ENCODE measurements at places on chromosomes 4 and X. TPM values are rescaled to one million over a fixed set of nuclear protein-coding genes. Genes with fewer than 3 reads are reported as not detected.

DNA sequence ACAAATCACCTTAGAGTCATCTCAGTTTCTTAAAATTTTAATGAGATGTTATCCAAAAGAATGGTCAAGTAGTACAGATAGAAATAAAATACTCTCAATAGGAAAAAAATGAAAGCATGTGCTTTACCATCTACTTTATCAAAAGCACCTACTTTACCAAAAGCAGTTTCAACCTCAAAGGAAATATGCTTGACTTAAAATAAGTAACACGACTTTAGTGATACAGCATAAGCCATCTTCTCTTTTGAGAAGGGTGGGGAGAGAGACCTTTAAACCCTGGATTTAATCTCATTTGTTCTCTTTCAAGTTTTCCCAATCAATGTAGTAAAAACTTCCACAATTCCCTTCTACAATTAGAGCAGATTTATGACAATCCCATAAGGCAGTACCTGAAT lies 26.5 kb downstream of the OTUD4 start:
- no peak for DNase-seq

DNA sequence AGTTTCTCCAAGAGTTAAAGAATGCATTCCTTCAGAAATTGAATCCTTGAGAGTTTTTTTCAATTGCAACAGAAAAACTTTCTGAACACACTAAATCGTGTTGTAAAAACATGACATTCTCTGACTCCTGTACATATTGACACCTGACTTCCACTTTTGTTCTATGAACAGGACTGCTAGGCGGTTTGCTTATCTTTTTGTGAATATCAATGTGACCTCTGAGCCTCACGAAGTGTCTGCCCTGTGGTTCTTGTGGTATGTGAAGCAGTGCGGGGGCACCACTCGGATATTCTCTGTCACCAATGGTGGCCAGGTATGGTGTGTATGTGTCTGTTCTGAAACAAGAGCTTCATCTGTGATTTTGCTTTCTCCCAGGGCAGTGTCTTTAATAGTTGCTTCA lies 71.9 kb downstream of the MAOA start:
- no peak for DNase-seq

- DNase-seq = peak; percentile 64
These were observed 52.8 kb downstream of the NFKB1 start for GRCh38 chr4:102553982-102554381.

GRCh38 chr4:26729027-26729426 lies 131.6 kb upstream of the STIM2 start:
- DNase-seq = no peak

DNA sequence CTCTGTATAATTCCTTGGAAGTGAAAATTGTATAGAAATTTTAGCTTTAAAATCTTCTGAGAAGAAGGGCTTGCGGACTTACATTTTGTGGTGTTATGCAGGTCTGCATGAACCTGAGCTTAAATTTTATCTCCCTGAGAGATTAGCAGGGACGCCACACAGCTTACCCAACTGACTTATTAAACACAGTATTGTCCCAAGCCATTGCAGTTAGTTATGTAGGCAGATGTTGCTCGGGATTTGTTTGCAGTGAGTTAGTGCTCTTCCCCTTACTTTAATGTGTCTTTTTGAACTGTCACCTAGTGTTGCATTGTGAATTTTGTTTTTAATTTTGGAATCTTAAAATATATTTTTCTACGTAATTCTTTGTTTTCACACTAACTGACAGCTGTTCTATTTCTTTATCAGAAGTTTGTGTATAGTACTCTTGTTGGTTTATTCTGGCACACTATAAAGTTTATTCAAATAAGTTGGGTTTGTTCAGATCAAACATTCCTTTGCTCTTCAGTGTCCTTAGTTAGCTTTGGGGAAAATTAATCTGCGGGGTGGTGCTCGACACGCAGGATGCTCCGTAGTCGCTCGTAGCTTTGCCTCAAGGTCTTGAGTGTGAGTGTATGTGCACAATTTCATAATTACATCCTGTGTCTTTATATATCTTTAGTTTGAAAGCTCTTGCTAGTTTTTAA lies 145.4 kb downstream of the STIM2 start:
- DNase-seq = peak; percentile 46

The UGT2B7 gene
- not detected for total RNA-seq

DNA sequence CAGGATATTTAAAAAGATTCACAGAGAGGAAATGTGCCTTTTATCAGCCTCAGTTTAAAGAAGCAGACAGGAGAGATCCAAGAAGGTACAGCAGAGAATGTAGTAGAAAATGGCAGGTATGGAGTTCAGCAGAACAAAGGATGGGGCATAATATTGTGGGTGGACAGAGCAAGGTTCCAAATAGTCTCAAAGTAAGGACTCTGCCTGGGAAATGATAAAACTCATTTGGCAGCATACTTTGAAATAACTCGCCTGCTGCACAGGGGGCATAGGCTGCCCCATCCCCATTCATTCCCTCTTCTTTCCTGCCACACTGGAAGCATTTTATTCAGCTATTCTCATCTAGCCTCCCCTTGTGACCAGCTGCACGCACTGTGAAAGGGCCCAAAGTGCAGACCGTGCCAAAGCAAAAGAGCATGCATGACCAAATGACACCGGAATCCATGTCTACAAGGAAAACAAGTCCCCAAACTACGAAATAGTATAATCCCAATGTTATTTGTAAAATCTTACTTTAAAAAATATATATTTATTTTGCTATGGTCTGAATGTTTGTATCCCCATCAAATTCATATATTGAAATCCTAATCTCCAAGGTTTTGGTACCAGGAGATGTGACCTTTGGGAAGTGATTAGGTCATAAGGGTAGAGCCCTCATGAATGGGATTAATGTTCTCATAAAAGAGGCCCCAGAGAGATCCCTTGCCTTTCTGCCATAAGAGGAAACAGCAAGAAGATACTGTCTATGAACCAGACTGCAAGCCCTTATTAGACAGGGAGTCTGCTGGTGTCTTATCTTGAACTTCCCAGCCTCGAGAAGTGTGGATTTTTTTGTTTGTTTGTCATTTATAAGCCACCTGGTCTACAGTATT lies 77.4 kb upstream of the PRSS48 start:
- peak; percentile 60 for DNase-seq

The CENPE gene
- 7.7 TPM for total RNA-seq

DNA sequence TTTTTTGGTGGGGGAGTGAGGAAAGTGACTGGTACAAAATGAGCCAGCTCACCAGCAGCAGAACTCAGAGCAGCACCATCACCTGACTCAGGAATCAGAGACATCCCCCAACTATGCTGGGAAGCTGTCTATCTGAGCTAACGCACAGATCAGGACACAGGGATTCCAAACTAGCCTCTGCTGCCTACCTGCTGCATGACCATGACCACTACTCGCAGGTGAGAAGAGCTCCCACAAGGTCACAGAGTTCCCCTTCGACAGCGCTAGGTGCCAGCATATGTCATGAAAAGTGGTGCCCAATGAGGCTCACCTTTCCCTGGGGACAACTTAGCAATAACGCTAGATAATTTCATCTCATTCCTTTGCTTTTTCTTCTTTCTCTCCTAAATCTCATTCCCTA lies 662.6 kb upstream of the CPEB2 start:
- no peak for DNase-seq

DNA sequence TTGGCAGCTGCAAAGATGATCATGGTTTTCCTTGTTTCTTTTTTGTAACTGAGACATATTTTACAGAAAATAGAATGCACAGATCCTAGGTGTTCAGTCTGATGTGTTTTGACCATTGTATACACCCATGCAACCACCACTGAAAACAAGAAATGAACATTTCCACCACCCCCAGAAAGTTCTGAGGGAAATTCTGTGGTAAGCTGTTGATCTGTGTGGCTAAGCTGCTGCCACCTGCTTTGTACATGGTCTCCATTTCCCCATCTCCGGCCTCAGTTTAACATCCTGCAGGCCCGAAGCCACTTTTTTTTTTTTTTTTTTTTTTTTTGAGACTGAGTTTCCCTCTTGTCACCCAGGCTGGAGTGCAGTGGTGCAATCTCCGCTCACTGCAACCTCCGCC lies 65.3 kb downstream of the NYX start:
- DNase-seq = no peak

The PPP3CA gene
- total RNA-seq = 57.0 TPM

The KLB gene
- total RNA-seq = not detected

- no peak for DNase-seq
These were observed 5.5 kb upstream of the ANTXR2 start for GRCh38 chr4:80078346-80079092.

DNA sequence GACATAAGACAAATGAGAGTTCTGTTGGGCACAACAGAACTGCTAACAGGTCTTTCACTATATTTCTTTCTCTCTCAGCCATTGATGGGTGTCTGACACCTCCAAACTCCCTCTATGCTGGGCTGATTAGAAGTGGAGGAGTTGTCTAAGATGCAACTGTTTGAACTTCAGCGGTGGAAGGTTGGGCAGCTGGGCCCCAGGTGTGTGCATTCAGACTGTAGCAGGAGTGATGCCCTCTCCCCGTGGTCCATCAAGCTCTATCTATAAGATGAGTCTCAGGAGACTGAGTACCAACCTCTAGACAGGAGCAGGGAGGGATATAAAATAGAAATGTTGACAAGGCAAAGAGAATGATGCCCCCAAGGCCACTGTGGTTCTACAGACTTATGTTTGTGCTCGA lies 28.2 kb upstream of the CHRNA9 start:
- DNase-seq = no peak

The FAM53A gene
- 15.3 TPM for total RNA-seq

The PDLIM3 gene
- total RNA-seq = 0.25 TPM

DNA sequence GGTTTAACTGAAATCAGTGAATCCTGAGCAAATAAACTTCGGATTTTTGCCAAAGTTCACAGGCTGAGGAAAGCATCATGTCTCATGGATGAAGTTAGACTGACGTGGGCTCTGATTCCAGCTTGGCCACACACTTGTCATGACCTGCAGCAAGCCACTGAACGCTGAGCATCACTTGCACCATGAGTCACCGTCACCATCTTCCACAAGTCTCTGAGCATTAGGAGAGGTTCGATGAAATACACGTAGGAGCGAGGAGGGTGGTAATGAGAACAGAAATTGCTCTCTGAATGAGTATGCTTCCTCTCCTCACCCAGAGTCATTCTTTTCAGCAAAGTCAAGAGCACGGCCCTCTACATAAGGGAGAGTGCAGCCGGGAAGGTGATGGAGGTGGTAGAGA lies 3.8 kb upstream of the TRIML2 start:
- DNase-seq = no peak

DNA sequence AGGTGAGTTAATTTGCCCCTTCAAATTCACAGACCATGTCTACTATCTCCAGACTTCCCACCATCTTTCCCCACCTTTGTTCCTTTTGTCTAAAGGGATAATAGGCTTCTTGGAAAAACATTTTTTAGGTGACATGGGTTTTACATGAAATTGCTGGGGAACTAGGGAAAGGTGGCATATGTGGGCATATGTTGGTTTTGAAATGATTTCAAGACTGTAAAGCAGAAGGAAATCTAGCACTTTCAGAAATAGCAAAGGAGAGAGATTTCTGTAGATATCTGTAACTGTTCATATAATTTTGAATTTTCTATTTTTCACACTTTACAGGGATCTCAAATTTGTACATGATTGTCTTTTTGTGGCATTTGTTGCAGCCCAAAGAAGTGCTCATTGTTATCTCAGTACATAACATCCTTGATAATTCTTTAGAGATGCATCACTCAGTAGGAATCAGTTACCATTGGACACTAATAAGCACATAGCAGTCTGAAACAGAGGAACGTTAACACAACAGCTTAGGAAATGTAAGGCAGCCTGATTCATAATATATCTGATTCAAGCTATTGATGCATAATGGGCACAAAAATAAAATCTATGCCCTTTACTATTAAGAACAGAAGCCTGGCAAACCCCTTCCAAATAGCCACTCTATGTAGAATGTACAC lies 659.7 kb downstream of the CENPC start:
- DNase-seq = no peak
